ENCODE measurements at places on chromosomes 12 and 14.

GRCh38 chr14:71063351-71063750 is 156.1 kb downstream of the PCNX1 start:
- DNase-seq: no peak

GRCh38 chr14:69842686-69843420 is 36.4 kb upstream of the SMOC1 start:
- no peak for DNase-seq

- DNase-seq: no peak
Measured at GRCh38 chr12:131589966-131590365, 120.9 kb upstream of the SFSWAP start.

DNA sequence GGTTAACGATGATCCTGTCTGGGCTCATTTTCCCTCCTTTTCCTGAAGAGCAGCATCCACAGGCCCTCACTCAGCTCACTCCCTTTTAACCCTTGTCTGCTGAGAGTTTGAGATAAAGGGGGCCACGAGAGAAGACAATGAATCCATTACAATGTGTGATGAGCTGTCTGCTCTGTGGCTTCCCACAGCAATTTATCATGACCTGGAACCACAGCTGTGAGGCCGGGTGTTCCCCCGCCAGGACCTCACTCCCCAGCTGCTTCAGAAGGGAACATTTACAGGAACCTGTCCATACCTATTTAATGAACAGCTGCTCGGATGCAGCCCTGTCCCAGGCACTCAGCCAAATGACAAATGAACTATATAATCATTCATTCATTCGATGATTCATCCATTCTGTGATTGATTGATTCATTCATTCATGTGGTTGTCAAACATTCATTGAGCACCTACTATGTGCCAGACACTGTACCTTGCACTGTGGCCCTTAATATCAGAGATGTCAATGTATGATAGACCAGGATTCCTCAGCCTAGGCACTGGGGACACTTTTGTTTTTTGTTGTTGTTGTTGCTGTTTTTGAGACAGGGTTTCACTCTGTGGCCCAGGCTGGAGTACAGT is 18.5 kb upstream of the P2RX7 start:
- no peak for DNase-seq

GRCh38 chr14:100065942-100066574 is 836 bp downstream of the EVL start:
- DNase-seq: no peak

DNA sequence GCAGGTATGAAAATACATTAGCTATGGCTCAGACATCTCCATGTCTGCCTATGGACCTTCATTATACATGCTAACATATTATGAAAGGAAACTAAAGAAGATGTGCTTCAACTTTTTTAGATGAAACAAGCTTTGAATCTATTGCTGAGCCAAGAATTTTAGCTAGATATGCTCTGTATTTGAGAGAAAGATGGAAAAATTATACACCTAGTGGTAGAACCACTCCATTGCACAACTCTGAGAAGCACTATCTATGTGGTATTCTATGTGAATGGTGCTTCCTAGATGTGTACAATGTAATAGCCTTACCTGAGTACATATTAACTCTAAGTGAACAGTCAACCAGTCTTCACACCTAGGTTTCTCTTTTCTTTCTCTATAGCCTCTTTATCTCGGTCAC is 17.3 kb downstream of the EPYC start:
- DNase-seq: no peak

GRCh38 chr12:93904124-93904523 is 226.9 kb downstream of the CRADD start:
- DNase-seq: no peak

DNA sequence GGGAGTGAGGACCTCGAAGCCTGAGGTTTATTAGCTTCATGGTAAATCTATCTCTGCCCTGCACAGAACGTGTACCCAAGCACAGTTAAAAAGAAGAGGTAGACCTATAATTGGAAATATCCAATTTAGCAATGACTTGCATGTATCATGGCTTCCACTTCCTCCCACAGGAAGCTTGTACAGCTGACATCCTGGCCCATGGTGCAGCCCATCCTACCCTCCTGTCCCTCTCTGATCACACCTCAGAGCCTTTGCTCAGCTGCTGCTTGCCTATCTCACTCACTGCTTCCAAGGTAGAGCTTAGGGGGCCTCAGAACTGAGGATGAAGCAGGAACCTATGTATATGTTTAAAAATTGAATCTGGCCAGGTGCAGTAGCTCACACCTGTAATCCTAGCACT is 4.3 kb upstream of the BCDIN3D start:
- no peak for DNase-seq

DNA sequence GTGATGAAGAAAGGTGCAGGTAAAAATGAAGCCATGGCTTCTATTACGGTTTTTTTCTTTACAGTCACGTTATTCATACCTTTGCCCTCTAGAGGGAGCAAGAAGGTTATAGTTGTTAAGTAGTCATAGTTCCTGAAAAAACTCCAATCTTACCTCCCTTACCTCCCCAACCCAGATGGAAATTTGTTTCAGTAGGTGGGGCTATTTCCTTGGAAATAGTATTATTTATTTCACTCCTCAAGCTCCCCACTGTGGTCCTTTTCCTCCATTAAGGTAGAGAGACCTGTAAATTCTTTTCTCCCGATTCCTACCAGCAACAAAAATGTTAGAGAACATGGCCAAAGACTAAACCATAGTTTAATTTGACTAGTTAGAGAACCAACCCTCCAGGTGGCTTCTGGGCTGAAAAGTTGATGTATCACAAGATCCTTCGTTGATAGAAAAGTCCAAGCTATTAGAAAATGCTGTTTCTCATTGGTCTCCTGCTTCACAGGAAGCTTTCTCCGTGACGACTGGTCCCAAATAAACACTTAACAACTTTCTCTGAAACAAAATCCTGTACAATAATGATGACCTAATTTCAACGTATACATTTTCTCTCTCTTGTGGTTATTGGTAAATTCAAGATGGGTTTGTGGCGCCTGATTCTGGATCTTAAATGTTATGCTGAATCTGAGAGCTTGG is 43.5 kb downstream of the TMX1 start:
- no peak for DNase-seq

DNA sequence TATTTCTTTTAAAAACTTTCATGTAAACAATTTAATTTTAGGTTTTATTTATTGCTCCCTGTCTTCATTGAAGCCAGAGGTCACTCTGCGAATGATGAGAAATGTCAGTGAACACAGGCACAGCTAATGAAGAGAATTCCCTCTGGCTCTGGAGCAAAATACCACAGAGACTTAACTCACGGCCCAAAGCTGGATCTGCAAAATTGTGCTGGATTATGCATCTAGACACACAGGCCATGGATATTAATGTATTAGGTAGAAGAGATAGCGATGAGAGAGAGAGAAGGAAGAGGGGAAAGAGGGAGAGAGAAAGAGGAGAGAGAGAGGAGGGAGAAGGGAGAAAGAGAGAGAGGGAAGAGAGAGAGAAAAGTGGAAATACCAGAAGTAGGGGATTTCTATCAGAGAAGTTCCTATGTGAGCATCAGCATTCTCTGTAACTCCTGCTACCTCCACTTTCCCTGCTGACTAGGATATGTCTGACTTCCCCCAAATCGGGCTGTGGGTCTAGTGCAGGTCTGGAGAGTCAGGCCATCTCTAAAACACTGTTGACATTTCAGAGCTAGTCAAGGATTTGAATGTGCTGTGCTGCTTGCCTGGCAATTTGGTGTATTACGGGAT is 3.7 kb downstream of the ARHGDIB start:
- DNase-seq: no peak

DNA sequence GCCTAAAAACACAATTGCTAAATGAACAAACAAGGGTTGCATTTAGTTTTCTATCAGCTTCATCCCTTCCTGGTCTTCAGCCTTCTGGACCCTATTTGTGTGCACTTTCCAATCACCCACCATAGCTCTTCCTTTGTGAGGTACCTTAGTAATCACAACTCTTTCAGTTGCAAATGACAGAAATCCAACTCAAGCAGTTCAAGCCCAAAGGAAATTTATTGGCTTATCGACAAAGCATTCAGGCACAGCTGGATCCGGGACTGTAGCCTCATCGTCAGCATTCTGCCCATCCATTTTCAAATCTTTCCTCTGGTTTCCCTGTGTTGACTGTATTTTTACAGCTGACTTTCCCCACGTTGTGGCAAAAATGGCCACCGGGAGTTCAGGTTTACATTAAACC is 148.6 kb upstream of the VASH1 start:
- DNase-seq: no peak

GRCh38 chr14:87131879-87132278 is 861.1 kb downstream of the GALC start:
- DNase-seq: no peak

DNA sequence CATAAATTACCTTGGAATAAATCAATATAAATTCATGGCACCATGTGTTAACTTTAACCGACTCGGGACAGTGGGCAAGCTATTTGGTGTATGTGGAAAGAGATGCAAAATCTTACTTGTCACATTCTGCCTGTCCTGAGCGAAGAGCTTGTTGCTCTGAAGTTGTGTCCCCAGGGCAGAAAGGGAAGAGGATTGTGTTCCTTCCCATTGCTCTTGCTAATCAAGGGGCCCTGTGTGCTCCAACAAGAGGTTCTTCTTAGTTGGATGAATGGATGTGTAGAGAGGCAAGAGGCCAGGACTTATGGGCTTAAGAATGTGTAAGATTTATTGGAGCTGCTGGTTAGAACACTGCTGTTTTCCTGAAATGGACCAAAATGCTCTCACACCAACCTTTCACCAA is 36.5 kb upstream of the FRS2 start:
- no peak for DNase-seq

DNA sequence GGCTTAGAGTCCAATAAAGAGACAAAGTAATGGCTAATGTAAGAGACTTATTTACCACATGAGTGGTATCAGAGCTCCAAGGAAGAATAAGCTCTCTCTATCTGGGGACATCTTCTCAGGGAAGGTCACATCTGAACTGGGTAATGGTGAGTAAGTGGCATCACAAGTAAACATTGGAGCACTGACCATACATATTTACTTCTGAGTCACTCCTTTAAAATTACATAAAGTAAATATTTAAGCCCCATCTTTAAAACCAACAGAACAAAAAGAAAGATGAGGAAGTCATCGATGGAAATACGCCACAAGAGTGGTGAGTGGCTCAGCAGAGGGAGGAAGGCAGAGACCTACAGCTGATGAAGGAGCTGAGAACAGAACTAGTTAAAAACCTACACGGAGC is 159.9 kb downstream of the DUSP6 start:
- DNase-seq: no peak

Measured in anterior cingulate cortex (tissue), 58 donors.